ENCODE measurements at places on chromosomes 1 and 21. TPM values are rescaled to one million over a fixed set of nuclear protein-coding genes. Genes with fewer than 3 reads are reported as not detected.
A peak's percentile ranks its signal among the peaks of the same experiment; 100 is the strongest.

DNA sequence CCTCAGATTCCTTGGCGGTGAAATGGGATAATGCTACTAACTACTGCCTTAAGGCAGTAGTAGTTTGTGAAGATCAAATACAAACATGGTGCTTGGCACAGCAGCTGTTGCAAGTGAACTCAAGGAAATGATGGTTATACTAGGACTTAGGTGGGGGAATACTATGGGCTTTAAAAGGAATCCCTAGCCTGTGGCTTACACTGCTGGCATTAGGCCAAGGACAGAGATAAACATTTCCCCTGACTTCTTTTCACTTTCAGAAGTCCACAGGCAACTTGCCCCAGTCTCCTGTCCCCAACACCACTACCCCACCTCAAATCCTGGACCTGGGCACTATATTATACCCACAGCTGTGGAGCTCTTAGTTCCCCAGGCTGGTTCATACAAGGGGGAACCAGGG is 13.1 kb upstream of the VAMP4 start:
- H3K27ac ChIP-seq, result no peak overlapping the region
- no peak overlapping the region for H3K4me3 ChIP-seq
- no peaks in the 10 kb centered on the region for H3K27me3 ChIP-seq
- no peak for DNase-seq

The KLF17 gene
- not detected for total RNA-seq

GRCh38 chr21:36718951-36719501 is 20.1 kb downstream of the SIM2 start:
- peaks cover 15% of the 10 kb centered on the region for H3K4me1 ChIP-seq
- no peaks in the 10 kb centered on the region for H3K27me3 ChIP-seq
- peaks cover 6% of the 10 kb centered on the region for H3K36me3 ChIP-seq

- H3K4me1 ChIP-seq, result peaks cover 70% of the 10 kb centered on the region
- H3K36me3 ChIP-seq, result no peaks in the 10 kb centered on the region
- DNase-seq, result no peak
- H3K27ac ChIP-seq, result peak within 1 kb of the TSS; percentile 2
Observed at GRCh38 chr1:34759503-34760357, at the start of gene GJB4. TSS of gene GJB4 (plus strand) at chr1:34759740. CDS start at chr1:34761255, 1,515 bp downstream.

DNA sequence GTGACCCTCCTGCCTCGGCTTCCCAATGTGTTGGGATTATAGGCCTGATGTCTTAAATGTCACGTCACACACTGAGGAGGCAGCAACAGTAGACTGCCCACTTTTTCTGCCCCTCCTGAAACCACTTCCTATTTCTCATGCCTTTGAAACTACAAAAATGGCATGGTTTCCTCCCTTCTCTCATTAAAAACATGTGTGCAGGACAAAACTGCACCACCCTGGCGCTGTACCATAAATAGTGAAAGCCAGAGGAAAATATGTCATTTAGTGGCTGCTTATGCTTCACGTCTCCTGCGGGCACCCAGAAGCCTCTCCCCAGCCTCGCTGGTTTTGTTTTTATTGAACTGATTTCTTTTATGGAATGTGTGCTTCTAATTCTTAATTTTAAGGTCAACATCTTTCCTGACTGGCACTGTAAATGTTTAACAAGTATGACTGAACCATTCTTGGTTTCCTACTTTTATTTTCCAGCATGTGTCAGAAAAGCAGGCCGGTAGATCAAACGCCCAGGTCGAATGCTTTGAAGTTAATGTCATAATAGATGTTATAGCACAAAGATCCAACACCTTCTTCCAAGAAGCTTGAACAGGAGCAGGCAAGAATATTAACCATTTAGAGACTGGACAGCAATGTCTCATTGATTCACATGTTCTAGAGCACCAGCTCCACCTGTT is 59.6 kb upstream of the C1orf87 start:
- H3K27me3 ChIP-seq, result no peaks in the 10 kb centered on the region
- H3K36me3 ChIP-seq, result no peaks in the 10 kb centered on the region
- peaks cover 12% of the 10 kb centered on the region for H3K4me1 ChIP-seq
- no peak overlapping the region for H3K4me3 ChIP-seq

- H3K36me3 ChIP-seq, result no peaks in the 10 kb centered on the region
- H3K4me1 ChIP-seq, result no peaks in the 10 kb centered on the region
- no peak overlapping the region for H3K27ac ChIP-seq
- H3K27me3 ChIP-seq, result no peaks in the 10 kb centered on the region
- DNase-seq, result no peak
Observed at GRCh38 chr1:163231385-163231784, 28.7 kb upstream of the RGS5 start.

GRCh38 chr1:184820218-184820750 is 65.6 kb upstream of the EDEM3 start:
- H3K27ac ChIP-seq, result no peak overlapping the region
- no peaks in the 10 kb centered on the region for H3K4me1 ChIP-seq
- H3K4me3 ChIP-seq, result no peak overlapping the region
- DNase-seq, result no peak
- no peaks in the 10 kb centered on the region for H3K36me3 ChIP-seq

- no peaks in the 10 kb centered on the region for H3K27me3 ChIP-seq
- H3K4me3 ChIP-seq, result no peak overlapping the region
- DNase-seq, result no peak
- H3K27ac ChIP-seq, result no peak overlapping the region
- no peaks in the 10 kb centered on the region for H3K36me3 ChIP-seq
- H3K4me1 ChIP-seq, result no peaks in the 10 kb centered on the region
Observed at GRCh38 chr1:185816460-185816859, 82.3 kb downstream of the HMCN1 start.

GRCh38 chr21:26067836-26068594 is 102.6 kb downstream of the APP start:
- H3K27ac ChIP-seq, result no peak overlapping the region
- no peaks in the 10 kb centered on the region for H3K27me3 ChIP-seq
- no peaks in the 10 kb centered on the region for H3K36me3 ChIP-seq
- no peak for DNase-seq
- H3K4me3 ChIP-seq, result no peak overlapping the region

GRCh38 chr1:59609245-59609644 is 205.5 kb upstream of the HOOK1 start:
- H3K4me1 ChIP-seq, result no peaks in the 10 kb centered on the region
- no peaks in the 10 kb centered on the region for H3K27me3 ChIP-seq
- no peak overlapping the region for H3K4me3 ChIP-seq
- DNase-seq, result no peak

DNA sequence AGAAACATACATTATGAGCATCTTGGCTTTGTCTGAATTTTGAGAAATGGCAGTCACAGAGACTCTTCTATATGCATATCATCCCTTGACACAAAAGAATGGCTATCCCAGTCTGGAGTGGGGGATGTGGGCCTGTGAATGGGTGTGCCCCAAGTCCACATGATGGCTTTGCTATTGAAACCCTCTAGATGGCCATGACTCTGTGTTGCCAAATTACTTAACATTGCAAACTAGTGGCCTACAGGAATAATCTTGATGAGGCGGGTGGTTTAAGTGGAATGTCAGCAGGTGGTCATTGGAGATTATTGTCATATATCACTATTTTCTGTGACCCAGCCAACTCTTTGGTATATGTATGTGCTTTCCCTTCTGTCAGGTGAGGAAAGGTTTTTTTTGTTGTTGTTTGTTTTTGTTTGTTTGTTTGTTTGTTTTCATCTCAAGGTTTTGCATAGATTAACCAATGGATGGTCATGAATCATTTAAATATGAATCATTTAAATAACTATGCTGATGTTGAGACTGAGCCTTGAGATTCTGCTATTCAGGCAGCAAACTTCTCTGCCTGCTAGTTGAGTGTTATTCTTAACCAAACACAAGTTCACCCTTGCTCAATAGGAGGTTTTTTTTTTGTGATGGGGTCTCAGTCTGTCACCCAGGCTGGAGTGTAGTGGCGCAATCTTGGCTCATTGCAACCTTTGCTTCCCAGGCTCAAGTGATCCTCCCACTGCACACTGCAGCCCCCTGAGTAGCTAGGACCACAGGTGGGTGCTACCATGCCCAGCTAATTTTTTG is 103.0 kb downstream of the NOS1AP start:
- H3K36me3 ChIP-seq, result no peaks in the 10 kb centered on the region
- no peak for DNase-seq
- H3K4me1 ChIP-seq, result peaks cover 10% of the 10 kb centered on the region
- no peak overlapping the region for H3K27ac ChIP-seq
- H3K4me3 ChIP-seq, result no peak overlapping the region

The RHBG gene
- 5.7 TPM for total RNA-seq

DNA sequence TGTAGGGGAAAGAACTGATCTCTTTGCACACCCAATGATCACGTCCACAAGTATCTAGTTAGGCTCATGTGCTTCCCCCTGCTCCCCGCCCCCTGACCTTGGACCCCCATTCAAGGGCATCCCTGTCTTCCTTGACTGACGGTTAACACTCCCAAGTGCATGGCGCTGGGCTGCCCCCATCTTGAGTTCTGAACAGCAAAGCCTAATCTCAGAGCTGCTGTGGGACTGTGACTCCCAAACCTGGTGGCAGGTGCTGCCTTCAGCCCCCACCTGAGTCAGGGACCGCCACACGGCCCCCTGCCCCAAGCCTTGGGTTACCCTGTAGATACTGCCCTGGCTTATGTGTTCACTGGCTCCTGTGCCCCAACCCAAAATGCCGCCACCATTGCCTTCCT is 925 bp downstream of the TNNI1 start:
- no peaks in the 10 kb centered on the region for H3K36me3 ChIP-seq
- no peak overlapping the region for H3K27ac ChIP-seq
- DNase-seq, result no peak

The DMBX1 gene
- total RNA-seq, result 4.3 TPM

DNA sequence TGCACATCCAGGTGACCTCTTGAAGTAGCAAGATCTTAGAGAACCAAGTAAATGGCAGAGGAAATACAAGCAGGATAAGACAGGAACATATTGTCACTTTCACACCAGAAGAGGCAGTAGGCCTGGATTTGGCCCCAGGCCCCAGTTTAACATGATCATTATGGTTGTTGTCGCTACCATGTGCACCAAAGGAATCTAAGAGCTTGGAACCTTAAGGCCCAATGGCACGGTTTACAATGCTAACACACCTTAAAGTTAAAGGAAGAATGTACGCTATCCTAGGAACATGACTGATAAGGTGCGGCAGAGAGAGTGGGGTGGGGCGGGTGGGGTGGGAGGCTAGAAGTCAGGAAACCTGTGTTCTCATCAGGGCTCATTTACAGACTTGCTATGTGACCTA is 147.5 kb downstream of the ROR1 start:
- no peaks in the 10 kb centered on the region for H3K36me3 ChIP-seq
- H3K4me1 ChIP-seq, result peaks cover 15% of the 10 kb centered on the region
- H3K27me3 ChIP-seq, result no peaks in the 10 kb centered on the region
- no peak overlapping the region for H3K4me3 ChIP-seq

GRCh38 chr1:9439074-9439761 is 100.0 kb upstream of the SLC25A33 start:
- H3K4me3 ChIP-seq, result no peak overlapping the region
- H3K4me1 ChIP-seq, result no peaks in the 10 kb centered on the region
- H3K36me3 ChIP-seq, result no peaks in the 10 kb centered on the region

The FAAH gene
- 24.8 TPM for total RNA-seq

DNA sequence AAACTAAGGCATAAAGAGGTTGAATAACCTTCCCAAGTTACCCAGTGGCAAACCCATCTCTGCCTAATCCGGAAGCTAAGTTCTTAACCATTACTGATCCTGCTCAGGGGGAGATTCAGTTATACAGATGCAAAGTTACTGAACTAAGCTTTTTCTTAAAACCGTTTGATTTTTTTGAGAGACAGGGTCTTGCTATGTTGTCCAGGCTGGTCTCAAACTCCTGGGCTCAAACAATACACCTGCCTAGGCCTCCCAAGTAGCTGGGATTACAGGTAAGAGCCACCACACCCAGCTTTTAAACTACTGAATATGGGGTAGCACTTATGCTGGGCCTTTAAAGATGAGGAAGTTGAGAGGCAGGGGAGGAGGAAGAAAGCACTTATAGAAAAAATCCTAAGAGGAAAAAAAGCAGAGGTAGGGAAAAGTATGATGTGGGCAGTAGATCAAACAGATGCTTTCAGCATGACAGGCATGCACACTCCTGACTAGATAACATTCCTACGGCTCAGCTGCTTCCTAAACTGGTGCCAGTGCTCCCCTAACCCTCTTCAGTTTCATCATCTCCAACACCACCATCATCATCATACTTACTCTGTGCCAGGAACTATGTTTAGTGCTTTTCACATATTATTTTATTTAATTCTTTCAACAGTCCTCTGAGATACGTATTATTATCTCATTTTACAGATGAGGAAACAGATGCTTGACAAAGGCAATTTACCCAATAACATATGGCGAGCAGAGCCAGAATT is 5.8 kb downstream of the PAFAH2 start:
- no peak overlapping the region for H3K4me3 ChIP-seq
- no peak for DNase-seq
- no peak overlapping the region for H3K27ac ChIP-seq
- no peaks in the 10 kb centered on the region for H3K27me3 ChIP-seq
- peaks cover 4% of the 10 kb centered on the region for H3K4me1 ChIP-seq

The RHD gene
- not detected for total RNA-seq

The MEGF6 gene
- total RNA-seq, result 47.6 TPM

DNA sequence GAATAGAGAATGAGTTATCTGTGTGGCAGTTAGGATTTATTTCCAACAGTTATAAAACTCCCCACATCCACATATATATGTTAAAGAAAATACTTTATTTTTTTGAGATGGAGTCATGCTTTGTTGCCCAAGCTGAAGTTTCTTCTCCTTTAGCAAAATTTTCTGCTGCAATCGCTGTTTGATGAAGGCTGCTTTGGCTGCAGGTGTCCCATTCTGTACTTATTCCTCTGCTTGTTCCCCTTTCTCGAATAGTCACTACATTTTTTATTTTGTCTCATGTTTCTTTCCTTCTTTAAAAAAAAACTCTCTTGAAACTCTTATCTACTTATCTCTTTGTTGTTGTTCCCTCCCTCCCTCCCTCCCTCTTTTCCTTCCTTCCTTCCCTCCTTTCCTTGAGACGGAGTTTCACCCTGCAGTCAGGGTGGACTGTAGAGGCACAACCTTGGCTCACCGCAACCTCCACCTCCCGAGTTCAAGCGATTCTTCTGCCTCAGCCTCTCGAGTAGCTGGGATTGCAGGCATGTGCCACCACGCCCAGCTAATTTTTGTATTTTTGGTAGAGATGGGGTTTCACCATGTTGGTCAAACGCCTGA is 10.6 kb downstream of the OR2W3 start:
- no peak for DNase-seq
- H3K36me3 ChIP-seq, result no peaks in the 10 kb centered on the region
- no peak overlapping the region for H3K4me3 ChIP-seq
- no peaks in the 10 kb centered on the region for H3K27me3 ChIP-seq

DNA sequence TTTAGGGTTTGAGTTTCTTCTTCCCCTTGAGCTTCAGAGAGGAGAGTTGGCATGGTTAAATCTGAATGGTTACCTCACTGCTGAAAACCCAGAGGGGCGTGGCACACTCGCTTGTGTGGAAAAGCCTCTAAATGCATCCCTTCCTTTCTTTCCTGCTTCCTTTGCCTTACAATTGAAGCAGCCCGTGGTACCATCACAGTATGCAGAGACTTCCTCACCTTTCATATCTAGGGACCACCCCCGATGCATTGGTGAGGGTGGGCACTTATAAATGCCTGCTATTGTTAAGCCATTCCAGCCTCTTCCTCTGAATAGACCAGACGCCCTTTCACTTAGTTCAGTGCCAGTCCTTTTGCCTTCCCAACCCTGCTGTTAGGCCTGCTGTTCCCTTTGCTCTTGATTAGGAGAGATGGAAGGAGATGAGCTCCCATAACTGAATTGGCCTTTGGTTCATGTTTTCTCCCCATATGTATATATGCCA is 21.9 kb upstream of the LAX1 start:
- no peaks in the 10 kb centered on the region for H3K27me3 ChIP-seq
- 0 out of 2 replicates have a peak, but pooled peaks cover 4% of the 10 kb centered on the region for H3K36me3 ChIP-seq
- no peak for DNase-seq
- no peak overlapping the region for H3K4me3 ChIP-seq
- H3K27ac ChIP-seq, result no peak overlapping the region
- H3K4me1 ChIP-seq, result no peaks in the 10 kb centered on the region

The TDRD5 gene
- 0.25 TPM for total RNA-seq

The HAPLN2 gene
- total RNA-seq, result 0.54 TPM

The DDAH1 gene
- total RNA-seq, result 16.6 TPM

The PPCS gene
- 53.2 TPM for total RNA-seq

All from HCT116 (cell line).